Stimulated activated CD8-positive, alpha-beta memory T cell treated with anti-CD3 and anti-CD28 coated beads, Interleukin-7, amount 100 ng/mL, for 1 hour (primary cell): ENCODE measurements at places on chromosomes 1 and 21.

- DNase-seq: no peak
Observed at GRCh38 chr21:33396951-33397350, 6.3 kb upstream of the IFNGR2 start.

DNA sequence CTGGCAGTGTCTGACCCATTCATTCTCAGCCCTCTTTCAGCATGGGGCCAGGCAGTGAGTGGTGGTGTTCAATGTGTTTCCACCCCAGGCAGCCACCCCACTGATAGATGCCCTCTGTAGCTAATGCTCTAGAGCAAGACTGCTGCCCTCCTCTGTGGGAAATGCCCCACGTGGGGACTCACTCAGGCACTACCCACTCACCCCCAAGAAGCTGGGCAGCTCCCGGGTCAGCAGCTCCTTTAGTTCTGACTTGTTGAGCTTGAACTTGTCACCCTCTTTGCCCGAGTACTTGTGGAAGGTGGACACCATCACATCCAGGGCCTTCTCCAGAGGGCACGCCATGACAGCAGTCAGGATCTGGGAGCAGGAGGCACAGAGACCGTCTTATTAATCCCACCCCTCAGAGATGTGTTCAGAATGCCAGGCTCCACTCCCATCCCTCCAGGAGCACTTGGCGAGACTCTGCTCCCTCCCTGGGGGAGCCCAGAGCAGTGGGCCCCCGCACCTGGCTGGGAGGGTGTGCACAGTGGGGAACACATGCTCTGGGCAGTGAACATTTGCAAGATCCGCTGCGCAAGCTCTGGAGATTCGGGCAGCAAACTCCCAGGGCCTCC, 1.0 kb downstream of the S100A4 start:
- DNase-seq: no peak

GRCh38 chr21:36615274-36615964, 83.5 kb upstream of the SIM2 start:
- no peak for DNase-seq

DNA sequence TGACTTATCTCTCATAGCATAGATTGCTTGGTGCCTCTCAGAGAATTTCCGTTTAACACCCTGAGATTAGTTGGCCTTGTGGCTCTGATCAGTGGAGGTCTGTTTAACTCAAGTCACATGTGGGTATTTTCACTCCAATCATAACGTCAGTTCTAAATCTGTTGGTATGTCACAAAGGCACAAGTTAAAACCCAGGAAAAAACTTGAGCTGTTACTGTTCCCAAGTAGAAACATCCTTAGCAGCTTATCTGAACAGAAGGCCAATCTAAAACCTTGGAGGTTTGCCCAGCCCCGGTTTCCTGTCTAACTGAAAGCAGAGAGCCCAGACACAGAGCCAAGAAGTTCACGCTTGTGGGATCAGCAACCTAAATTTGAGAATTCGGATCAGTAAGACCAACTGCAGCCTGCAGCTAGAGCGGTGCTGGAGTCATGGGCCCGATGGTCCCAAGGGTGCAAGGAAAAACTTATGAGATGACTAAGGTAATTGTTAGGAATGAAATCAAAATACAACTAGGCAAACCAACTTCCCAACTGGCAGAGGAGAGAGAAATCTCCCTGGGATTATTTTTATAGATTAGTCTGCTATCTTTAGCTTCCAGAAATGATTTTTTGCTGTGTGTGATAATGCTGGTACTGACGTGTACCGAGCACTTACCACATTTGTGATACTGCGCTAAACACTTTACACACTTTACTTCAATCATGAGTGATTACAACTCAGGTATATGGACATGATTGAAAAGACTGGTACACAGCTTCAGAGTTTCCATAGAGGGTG, 90.2 kb upstream of the C1orf21 start:
- DNase-seq: no peak

- no peak for DNase-seq
Observed at GRCh38 chr1:48870596-48870995, 93.9 kb upstream of the BEND5 start.

GRCh38 chr1:181858135-181858534, 203.4 kb downstream of the ZNF648 start:
- no peak for DNase-seq

DNA sequence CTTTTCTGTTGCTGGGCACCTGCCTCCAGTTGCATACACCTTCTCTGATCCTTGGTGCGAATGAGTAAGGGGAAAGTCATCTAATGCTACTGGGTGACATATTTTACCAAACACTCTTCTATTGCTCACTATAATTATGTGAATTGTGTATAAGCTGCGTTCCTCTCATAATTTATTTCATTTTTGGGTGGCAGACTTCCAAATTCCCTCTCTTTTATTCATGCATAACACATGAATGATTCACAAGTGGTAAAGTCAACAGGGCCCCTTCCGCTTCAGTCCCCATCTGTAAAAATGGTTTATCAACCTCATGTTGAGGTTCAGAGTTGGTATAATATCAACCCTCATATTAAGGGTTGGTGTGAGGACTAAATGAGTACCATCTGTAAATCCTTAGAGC, 3.2 kb upstream of the QSOX1 start:
- no peak for DNase-seq

DNA sequence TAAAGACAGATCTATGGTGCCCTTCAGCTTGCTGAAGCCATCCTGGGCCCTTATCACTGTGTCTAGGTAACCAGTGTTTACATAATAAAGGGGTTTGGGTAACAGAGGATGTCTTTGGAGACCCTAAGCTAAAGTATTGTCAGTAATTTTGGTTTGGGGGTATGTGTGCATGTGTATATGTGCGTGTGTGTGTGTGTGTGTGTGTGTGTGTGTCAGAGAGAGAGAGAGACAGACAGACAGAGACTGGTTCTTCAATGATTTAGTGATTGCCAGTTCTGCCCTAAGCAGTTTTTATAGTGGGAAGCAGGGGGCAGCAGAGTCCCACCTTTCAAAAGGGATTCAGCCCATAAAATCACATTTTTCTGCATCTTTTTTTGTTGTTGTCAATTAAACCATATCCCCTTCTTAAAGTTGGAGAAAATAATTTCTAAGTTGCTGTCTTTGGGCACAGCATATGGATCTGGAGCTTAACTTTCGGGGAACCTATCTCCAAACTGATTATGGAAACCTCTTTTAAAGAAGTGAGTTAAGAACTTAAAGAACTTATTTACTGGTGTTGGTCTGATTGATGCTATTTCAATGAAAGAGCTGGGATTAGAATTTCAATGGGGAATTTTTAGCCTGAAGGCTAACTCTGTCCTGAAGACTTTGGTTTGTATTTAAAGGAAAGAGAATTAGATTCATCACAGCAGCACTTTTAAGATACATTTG, 51.1 kb downstream of the ZNF326 start:
- DNase-seq: no peak

DNA sequence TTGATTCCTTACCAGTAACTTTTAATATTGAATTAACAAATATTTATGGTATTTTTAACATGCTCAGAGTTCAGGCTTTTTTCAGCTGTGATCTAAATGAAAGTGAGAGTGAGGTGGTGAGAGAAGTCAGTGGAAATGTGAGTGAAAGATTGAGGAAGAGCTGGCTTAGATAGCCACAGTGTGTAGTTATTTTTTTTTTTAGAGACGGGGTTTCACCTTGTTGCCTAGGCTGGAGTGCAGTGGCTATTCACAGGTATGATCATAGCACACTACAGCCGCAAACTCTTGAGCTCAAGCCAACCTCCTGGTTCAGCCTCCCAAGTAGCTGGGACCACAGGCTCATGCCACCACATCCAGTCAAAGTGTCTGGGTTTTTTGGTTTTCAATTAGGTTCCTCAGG, 10.9 kb downstream of the RNF11 start:
- no peak for DNase-seq

GRCh38 chr1:27338751-27339150, 3.1 kb upstream of the SYTL1 start:
- DNase-seq: no peak

- no peak for DNase-seq
Observed at GRCh38 chr1:110383251-110383990, 7.4 kb downstream of the SLC16A4 start.

- no peak for DNase-seq
Observed at GRCh38 chr1:42815941-42816584, 859 bp upstream of the ERMAP start.

DNA sequence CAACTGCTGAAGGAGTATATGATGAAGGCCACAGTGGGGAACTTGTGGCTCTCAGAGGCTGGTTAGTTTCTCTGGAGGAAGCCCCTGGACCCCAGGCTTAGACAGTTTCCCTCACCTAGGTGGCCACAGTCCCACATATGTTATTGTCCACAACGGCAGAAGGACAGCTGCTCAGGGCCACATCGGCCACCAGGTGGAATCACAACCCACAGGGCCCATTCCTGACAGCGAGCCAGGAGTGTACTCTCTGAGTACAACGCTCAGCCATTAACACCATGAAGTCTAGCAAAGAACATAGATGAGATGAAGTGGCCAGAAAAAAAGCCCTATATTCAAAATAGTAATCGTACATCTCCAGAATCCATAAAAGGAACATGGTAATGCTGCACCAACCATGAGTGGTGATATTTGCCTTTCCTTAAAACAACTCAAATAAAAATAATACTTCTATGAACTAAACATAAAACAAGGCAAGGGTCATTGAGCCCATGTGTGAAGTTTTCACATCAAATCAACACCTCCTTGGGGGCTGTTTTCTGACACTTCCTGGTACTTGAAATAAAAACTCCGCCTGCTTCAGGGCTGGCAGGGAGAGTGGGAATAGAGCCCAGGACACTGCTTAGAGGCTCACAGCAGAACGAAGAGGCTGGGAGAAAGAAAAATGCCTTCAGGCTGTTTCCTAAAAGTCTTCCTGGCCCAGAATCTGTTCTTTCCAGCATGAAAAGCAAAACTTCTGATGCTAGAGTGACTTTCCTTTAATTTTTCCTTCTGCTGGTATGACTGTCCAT, 383.3 kb downstream of the HHAT start:
- DNase-seq: no peak

DNA sequence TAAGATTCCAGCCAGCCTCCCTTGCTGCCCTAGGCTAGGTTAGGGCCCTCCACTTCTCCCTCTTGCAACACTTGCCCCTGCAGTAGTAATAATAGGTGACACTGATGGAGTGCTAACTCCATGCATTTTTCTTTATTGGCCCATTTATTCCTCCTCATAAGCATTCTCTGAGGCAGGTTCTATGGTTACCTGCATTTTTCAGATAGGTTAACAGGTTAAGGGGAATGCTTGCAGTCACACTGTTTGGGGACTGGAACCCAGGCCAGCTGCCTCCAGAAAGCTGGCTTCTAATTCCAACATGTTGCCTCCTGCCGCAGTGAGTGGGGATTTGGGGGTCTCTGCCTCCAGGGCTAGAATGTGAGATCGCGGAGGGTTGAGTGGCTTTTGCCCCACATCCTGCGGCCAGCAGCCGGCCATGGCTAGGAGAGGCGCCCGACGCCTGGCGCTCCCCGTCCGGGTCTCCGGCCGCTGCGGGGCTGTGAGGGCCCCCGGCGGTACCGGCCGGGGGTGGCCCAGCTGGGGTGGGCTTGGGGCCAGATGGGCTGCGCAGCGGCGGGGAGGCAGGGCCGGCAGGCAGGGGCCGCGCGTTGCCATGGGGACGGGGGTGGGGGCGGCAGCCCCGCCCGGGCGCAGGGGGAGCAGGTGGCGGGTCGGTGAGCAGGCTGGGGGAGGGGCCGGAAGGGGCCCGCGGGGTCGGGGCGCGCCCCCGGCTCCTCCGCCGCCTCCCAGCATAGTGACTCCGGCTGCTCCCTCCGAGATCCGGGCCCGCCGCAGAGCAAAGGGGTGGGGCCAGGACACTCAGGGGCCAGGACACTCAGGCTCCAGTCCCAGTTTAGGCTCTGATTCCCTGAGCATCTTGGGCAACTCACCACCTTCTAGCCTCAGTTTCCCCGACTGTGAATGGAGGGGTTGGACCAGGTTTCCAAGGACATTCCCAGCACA, 68.4 kb upstream of the SSBP3 start:
- DNase-seq: no peak

DNA sequence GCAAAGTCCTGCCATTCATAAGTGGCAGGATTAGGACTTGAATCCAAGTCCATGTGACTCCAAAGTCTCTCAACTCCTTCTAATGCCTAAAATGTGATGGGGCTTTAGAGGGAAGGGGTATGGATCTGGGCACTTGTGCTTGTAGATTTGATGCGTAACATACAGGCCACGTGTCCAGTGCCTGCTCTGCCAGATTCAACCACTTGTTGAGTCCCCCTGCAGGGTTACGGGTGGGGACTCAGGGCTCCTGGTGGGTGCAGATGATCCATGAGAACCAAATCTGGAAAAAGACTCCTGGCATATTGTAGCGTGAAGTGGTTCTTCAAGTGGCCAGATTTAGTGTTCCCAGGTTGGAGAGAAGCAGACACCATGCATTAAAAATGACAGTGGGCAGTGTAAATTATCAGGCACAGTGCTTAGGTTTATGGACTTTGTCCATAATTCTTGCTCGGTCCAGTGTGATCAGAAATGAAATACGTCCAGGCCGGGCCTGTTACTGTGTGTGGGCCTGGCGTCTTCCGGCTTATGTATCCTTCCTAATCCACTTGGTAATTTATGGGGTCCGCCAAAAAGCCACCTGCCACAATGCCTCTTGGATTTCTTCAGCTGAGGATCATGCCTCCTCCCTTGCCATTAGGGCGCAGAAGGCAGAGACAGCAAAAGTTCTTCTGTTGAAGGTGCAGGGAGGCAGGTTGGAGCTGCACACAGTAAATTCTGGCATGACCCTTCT, 51.2 kb upstream of the LRP8 start:
- no peak for DNase-seq

- DNase-seq: no peak
Observed at GRCh38 chr1:68231627-68232288, 565 bp downstream of the WLS start.

GRCh38 chr1:60273185-60273584, 199.6 kb upstream of the C1orf87 start:
- DNase-seq: no peak
